ENCODE measurements at places on chromosomes 1 and 21.

- DNase-seq = no peak
These were observed 3.1 kb upstream of the ARHGEF2 start for GRCh38 chr1:155981266-155982088.

- DNase-seq = no peak
These were observed 209.6 kb downstream of the PBX1 start for GRCh38 chr1:164768619-164769018.

DNA sequence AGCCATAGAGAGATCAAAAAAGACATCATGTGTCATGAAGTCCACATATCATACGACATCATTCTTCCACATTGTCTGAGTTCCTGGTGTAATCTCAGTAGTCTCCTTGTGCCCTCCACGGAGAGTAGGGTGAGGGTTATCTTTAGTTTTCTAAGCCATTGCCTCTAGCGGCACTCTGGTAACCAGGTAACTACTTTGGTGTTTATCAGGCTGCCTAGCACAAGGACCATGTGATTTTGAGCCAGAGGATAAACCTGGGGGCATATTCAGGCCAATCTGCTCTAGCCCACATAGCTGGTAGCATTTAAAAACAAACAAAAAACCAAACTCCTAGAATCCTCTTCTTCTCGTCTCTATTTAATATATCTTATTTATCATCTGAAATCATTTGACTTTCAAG, 147.4 kb downstream of the GDAP2 start:
- DNase-seq = no peak

- DNase-seq = no peak
These were observed 213.4 kb downstream of the USP25 start for GRCh38 chr21:15943009-15943666.

DNA sequence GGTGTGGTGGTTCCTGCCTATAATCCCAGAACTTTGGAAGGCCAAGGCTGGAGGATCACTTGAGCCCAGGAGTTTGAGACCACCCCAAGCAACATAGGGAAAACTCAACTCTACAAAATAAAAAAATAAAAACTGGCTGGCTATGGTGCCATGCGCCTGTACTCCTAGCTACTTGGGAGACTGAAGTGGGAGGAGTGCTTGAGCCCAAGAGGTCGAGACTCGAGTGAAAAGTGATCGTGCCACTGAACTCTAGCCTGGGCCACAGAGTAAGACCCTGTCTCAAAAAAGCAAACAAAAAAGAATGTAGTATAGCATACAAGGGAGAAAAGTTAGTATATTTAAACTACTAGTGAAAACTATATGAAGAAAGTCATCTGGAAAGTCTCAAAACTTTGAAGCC, 66.7 kb downstream of the ARID4B start:
- DNase-seq = no peak

GRCh38 chr1:203089001-203089650, 3.3 kb upstream of the MYOG start:
- DNase-seq = no peak

GRCh38 chr21:45138199-45139002, 64.0 kb downstream of the ADARB1 start:
- DNase-seq = peak; percentile 55

DNA sequence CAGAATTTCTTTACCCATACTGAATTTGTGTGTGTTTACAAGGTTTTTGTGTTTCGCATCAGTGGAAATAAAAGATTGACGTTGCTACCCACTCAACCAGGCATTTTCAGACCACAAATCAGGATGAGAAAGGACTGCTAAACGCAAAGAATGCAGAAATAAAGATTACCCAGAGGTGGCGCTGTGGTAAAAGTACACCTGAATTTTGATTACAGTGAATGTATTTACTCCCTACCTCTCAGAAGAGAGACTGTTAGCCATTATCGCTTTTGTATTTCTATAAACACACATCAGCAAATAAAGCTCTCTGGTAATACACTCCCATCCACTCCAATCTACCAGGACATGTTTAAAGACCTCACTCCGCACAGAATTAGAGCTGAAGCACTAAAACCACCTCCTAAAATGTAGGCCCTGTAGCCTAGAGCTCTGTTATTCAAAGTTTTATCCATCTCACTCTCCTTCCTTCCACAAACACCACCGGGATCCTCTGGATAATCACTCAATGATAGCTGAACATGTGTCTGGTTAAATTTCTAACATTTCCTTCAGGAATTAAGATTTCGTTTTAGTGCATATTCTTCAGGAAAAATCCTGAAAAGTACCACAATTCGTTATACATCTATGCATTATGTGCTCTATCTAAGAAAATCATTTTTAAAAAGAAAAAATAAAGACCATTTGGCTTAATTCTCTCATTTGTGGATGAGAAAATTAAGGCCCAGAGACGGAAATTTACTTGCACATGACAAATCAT, 2.5 kb upstream of the LMO4 start:
- DNase-seq = peak; percentile 35

GRCh38 chr1:81847063-81847462, 46.3 kb downstream of the ADGRL2 start:
- no peak for DNase-seq

- no peak for DNase-seq
These were observed 784 bp downstream of the RPL11 start for GRCh38 chr1:23692308-23692871.

DNA sequence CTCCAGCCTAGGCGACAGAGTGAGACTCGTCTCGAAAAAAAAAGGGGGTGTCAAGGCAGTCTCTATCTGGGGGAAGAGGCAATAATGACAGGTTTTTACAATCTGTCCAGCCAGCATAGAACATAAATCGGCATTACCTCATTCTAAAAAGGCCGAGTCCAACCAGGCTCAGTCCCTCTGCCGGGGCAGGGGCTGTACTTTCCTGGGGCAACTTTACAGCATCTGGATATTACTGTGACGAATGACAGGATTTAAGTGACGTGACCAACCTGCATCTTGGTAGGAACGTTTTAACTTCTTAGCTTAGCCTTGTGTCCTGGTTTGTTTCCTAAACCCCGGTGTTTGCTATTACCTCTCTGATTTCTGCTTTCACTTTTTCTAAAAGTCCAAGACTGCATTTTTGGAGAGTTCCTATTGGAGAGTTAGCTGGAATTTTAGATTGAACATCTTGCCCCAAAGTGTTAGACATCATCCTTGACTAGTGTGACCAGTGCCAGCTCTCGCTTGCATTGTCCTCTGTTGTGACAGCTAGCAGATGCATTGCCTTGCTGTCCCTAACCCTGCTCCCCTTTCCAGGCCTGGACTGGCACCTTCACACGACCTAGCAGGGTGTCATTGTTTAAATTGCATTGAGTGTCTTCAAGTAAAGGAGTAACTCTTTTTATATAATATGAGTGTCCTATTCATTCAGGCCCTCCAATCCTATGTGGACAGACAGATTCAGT, 96.5 kb downstream of the TGFBR3 start:
- DNase-seq = no peak

Measured in activated T-cell treated with anti-CD3 and anti-CD28 coated beads for 24 hours (primary cell).